A375 (cell line): ENCODE measurements at places on chromosomes 13 and 19. TPM values are rescaled to one million over a fixed set of nuclear protein-coding genes. Genes with fewer than 3 reads are reported as not detected.

ZNF530 gene
- total RNA-seq, result 9.0 and 9.4 TPM in 2 replicates

TPRX1 gene
- not detected in 2 replicates for total RNA-seq

LRRC63 gene
- 0.08 and 0.13 TPM in 2 replicates for total RNA-seq

PSPN gene
- total RNA-seq, result 1.2 TPM in 2 replicates

PSG2 gene
- not detected in 2 replicates for total RNA-seq

ZNF562 gene
- 35.6 and 40.2 TPM in 2 replicates for total RNA-seq

MYO16 gene
- 0.69 and 1.0 TPM in 2 replicates for total RNA-seq

GRIK5 gene
- total RNA-seq, result 0.16 and 0.23 TPM in 2 replicates

PEAK3 gene
- not detected in 2 replicates for total RNA-seq

MAP2K2 gene
- 135 and 145 TPM in 2 replicates for total RNA-seq

NOVA2 gene
- 0.04 TPM in 1 of 2 replicates, not detected in the other for total RNA-seq

IGLON5 gene
- total RNA-seq, result not detected in 2 replicates

RAD23A gene
- 342 and 376 TPM in 2 replicates for total RNA-seq

EBPL gene
- total RNA-seq, result 92.7 and 101 TPM in 2 replicates

CEACAM21 gene
- total RNA-seq, result not detected in 2 replicates

ZNF546 gene
- total RNA-seq, result 0.61 and 1.4 TPM in 2 replicates

C19orf81 gene
- 5.2 and 13.8 TPM in 2 replicates for total RNA-seq

CPAMD8 gene
- total RNA-seq, result 0.16 and 0.64 TPM in 2 replicates

PTPRS gene
- 106 and 118 TPM in 2 replicates for total RNA-seq

SLC27A5 gene
- total RNA-seq, result 40.1 and 41.4 TPM in 2 replicates

PLPPR3 gene
- 0.03 TPM in 1 of 2 replicates, not detected in the other for total RNA-seq

FAM124A gene
- total RNA-seq, result 0.24 and 0.57 TPM in 2 replicates

WASF3 gene
- 4.6 and 4.8 TPM in 2 replicates for total RNA-seq

POSTN gene
- 0.57 and 1.6 TPM in 2 replicates for total RNA-seq
